CD4-positive, alpha-beta T cell treated with Interleukin-6 at 100 ng/mL for 8 hours (primary cell): ENCODE measurements at places on chromosomes 11 and 22.

- no peak for DNase-seq
Measured at GRCh38 chr11:78290293-78291176, 101.8 kb downstream of the USP35 start.

DNA sequence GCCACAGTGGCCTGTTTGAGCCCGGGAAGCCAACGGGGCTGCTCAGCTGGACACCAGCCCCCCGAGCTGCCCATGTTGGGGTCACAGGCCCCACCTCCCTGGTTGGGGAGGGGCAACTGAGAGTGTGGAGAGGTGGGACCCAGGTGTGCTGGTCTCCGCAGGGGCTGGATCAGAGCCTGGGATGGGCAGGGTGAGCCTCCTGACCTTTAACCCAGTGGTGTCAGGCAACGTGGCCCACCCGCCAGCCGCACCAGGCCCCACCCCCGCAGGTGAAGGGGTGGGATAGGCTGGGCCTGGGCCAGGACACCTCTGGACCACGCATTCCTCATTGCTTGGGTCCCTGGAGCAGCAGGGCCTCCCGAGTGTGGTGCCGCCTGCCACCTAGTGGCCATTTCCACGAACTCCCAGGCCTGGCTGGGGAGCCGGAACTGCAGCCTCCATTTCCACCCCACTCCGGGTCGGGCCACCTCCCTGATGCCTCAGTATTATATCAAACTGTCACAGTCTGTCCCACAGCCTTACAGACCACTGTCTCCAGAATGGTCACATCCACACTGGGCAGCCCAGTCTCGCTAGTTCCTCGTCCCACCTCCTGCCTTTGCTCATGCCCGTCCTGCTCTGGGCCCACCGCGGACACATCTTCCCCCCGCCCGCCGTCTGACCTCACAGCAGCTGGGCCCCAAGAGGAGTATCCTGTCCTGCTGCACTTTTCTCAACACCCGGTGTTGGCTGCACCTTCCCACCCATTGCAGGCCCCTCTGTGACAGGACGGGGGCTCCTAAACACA lies 13.3 kb upstream of the PPP6R3 start:
- DNase-seq: peak; percentile 72

- DNase-seq: no peak
Measured at GRCh38 chr11:67371189-67371910, 2.0 kb downstream of the CLCF1 start.

DNA sequence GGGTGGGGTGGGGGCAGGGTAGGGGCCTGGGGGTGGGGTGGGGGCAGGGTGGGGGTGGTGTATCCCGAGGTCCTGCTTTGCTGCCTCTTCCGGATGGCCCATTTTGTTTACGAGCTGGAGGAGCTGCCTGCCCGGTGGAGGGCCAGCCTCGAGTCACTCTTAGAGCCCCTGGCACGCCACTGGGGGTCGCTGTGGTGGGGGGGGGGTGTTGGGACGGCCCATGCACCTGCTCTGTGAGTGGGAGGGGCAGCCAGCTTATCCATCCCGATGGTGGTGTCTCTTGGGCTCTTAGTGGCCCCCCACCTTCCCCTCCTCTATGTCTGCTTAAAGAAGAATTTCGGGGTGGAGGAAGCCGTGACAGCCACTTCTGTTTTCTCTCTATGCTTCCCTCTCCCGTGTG lies 24.6 kb downstream of the MRGPRD start:
- DNase-seq: no peak

- no peak for DNase-seq
Measured at GRCh38 chr11:48066881-48067800, 86.8 kb downstream of the PTPRJ start.

DNA sequence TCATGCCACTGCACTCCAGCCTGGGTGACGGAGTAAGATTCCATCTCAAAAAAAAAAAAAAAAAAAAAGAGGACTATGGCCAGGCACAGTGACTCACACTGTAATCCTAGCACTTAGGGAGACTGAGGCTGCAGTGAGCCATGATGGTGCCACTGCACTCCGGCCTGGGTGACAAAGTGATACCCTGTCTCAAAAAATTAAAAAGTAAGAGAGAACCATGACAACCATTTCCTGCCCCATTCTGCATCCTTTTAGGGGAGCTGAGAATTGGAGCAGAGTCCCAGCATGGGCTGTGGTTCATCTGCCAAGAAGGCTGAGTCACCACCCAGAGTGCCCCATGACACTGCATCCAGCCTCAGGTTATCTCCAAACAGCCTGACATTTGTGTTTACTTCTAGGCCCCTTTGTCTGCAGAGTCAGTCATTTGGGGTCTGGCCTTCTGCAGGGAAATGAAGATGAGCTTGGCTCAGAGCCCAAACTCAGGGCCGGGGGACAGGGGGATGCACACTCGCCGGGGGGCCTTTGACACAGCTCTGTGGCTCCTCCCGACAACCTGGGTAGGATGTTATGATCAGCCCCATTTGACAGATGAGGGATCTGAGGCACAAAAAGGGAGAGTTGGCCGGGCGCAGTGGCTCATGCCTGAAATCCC lies 4.7 kb downstream of the CSDC2 start:
- DNase-seq: no peak

DNA sequence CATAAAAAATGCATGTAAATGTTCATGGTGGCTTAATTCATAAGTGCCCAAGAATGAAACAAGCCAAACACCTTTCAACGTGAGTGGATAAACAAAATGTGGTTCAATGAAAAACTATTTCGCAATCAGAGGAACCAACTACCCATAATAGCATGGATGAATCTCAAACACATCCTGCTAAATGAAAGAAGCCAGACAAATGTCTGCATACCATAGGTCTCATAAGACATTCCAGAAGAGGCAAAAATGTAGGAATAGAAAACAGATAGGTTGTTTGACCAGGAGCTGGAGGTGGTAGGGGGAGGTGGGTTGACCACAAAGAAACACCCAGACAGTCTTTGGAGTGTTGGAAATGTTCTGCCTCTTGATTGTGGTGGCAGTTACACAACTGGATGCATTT lies 13.2 kb upstream of the OSBPL5 start:
- no peak for DNase-seq

- DNase-seq: no peak
Measured at GRCh38 chr11:69099180-69099579, 50.4 kb downstream of the TPCN2 start.

- DNase-seq: peak; percentile 80
Measured at GRCh38 chr11:67436459-67437081, 912 bp downstream of the PTPRCAP start.

- no peak for DNase-seq
Measured at GRCh38 chr11:41058138-41058537, 401.3 kb downstream of the LRRC4C start.

- DNase-seq: no peak
Measured at GRCh38 chr22:36136988-36137387, 23.6 kb downstream of the APOL3 start.

GRCh38 chr11:111406589-111406988 lies 27.5 kb upstream of the POU2AF1 start:
- no peak for DNase-seq

- no peak for DNase-seq
Measured at GRCh38 chr22:48352086-48352911, 1475.4 kb downstream of the BRD1 start.

- DNase-seq: no peak
Measured at GRCh38 chr11:37343290-37343689, 745.3 kb upstream of the RAG2 start.

- no peak for DNase-seq
Measured at GRCh38 chr11:64705501-64705900, 17.5 kb downstream of the NRXN2 start.

GRCh38 chr11:116454020-116454645 lies 318.7 kb downstream of the BUD13 start:
- no peak for DNase-seq

DNA sequence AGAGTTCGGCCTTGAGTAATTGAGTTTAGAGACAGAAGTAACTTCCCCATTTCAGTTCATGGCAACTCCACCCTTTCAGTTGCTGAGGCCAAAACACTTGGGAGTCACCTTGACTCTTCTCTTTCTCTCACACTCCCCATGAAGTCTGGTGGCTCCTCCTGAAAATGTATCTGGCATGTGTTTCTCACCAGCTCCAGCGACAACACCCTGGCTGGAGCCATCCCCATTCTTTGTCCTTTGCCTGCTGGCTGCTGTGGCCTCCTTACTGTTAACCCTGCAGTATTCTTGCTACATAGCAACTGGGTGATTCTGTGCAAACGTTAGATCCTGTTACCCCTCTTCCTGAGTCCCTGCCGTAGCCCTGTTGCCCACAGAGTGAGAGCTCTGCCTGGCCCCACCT lies 23.8 kb downstream of the SLC6A5 start:
- DNase-seq: no peak

DNA sequence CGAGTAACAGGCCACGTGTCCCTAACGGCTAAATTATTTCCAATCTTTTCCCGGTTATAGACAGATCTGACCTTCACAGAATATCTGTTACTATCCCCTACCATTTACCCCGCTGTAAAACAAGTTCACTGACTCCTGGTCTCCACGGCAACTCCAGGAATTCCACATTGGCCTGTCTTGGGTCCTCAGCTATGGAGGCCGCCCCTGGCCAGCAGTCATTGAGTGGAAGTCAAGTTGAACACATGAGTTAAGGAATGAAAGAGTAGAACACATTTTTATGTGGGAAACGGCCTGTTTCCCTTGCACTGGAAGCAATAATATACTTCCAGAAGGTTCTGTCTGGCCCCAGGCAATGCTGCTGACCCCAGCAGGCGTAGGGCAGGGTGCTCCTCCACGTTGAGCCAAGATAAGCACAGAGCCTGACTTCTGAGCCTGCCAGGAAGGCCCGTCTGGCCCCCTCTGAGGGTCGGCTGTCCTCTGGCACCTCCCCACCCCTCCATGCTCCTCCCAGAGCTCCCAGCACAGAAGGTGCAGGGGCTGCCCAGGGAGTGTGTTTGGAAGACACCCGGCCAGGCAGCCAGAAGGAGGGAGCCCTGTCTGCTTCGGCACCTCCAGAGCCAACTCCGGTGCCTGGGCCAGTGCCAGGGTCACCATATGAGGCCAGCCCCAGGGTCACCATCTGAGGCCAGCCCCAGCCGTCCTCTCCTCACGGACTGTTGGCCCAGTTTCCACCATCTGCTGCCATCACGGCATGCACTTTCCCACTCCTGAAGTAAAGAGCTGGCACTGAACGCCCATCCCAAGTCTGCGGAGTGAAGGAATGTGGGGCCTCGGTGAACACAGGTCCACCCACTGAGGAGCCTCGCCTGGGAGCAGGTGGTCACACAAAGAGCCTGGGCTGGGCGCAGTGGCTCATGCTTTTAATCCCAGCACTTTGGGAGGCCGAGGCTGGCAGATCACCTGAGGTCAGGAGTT lies 813.2 kb downstream of the BRD1 start:
- no peak for DNase-seq

GRCh38 chr11:114083391-114084252 lies 24.1 kb downstream of the ZBTB16 start:
- DNase-seq: no peak

GRCh38 chr11:111691176-111691575 lies 75.0 kb downstream of the PPP2R1B start:
- no peak for DNase-seq
